ENCODE measurements at places on chromosomes 3 and 15. TPM values are rescaled to one million over a fixed set of nuclear protein-coding genes. Genes with fewer than 3 reads are reported as not detected.

The FAM3D gene
- polyA plus RNA-seq, result not detected

The DZIP3 gene
- polyA plus RNA-seq, result 2.5 TPM

The EPHB1 gene
- polyA plus RNA-seq, result 0.85 TPM

The SLC2A2 gene
- not detected for polyA plus RNA-seq

The ZNF662 gene
- polyA plus RNA-seq, result 0.53 TPM

The FES gene
- 4.2 TPM for polyA plus RNA-seq

The LINGO1 gene
- polyA plus RNA-seq, result 0.43 TPM

The TP63 gene
- polyA plus RNA-seq, result 13.7 TPM

DNA sequence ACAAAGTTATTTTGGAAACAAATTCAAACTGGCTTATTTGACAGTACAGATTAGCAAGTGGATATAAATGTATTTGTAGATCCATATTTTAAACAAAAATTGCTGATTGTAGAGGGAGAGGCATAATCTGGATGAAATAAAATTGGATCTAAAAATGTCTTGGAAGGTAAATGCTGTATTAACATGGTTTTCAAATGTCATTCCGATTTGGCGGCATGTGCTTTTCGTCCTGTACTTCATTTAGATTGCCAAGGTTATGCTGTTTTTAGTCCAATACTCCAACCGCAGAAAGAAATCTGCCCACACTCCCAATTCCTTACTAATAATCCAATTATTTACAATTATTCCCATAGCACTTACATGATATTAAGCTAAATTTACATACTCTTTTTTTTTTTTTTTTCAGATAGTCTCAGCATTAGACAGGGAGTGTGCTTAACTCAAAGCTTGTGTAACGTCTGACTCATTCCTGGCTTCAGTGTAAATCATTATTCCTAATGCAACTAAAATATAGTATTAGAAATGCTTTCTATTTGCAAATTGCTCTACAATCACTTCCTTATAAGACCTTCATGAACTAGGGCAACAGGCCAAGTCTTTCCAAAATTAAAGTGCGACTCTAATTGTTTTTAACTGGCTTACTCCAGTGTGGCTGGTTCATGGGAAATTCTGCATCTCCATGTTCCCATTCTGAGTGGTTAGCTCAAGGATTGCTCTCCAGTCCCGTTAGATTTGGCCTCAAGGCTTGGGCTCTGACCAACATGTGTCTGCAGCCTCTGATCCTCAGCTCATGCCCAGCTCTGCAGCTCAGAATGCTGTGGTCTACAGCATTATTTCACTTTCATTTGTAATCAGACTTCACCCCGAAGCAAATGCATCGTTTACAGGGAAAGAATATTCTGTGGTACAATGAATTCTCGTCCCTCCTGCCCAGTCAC, 103.9 kb downstream of the FBN1 start:
- DNase-seq, result no peak

GRCh38 chr15:27820232-27820631, 278.9 kb downstream of the OCA2 start:
- no peak for DNase-seq

DNA sequence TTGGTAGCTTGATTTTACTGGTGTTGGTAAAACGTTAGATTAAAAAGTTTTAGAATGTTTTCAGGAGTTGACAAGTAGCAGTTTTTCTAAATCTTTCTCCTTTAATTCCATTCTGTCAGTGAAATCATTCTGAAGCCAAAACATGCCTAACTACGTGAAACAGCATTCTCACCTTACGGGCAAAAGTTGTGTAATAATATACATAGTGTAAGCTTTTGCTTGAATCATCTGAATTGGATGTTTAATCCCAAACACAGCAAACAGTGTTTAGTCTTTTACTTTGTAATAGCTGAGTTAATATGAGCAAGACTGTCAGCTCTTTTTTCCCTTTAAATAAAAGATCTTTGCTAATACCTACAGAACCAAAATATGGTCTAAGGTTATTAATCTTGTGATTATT, 100.6 kb downstream of the CYP19A1 start:
- DNase-seq, result no peak

DNA sequence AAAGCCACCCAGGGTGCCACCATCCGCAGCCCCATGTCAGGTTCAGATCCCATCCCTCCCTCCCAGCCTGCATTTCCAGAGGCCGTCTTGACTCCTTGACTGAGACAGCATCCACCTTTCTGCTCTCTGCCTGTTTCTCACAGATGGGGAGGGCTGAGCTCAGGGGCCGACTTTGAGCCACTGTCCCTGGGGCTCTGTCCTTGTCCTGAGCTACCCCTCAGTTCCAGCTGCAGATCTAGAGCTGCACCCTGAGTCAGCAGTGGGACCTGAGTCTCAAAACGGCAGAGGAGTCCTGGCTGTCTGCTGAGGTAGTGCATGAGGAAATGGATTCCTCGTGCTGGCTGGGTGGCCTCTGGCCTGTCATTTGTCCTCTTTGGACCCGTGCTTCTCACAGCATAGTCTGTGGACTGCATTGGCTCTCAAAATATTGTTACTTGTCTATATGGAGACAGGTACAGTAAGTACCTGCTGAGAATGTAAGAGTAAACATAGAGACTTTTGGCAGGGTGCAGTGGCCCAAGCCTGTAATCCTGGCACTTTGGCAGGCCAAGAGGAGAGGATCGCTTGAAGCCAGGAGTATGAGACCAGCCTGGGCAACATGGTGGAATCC, 22.3 kb downstream of the RPLP1 start:
- DNase-seq, result no peak

DNA sequence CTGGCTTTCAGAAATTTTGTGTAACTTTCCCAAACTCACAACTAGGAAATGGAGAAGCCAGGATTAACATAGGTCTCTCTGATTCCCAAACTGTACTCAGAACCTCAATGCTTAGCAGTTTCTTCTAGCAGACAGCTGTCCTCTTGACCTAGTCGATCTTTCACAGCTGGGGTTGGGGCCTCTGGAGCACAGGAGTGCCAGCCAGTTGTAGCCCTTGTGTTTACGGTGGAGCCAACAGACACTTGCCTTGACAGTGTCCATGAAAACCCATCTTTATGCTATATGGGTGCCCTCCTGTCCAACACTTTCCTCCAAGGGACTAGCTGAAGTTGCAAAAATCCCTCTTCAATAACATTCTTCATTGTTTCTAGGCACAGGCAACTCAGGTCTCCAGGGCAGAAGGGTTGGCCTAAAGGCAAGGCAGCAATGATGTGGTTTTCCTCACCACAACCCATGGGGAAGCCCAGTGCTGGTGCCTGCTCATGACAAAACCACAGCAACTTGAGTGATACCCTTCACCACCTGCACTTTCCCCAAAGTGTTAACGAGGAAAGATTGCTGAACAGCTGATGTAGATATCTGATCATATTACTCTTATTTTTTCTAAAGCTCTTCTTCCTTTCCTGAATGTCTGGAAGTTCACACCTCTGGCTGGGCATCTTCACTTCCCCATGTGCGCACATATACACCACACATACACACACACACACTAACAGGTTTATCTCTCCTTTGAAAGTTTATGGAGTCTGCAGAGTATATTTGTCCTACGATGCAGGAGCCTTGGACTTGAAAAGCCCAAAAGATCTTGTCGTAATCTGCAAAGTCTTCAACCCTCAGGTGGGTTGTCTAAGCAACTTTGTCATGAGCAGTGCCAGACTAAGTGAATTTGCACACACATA, 11.0 kb upstream of the KNG1 start:
- no peak for DNase-seq

GRCh38 chr3:123713211-123713610, 128.4 kb upstream of the HACD2 start:
- no peak for DNase-seq

- DNase-seq, result no peak
These were observed 45.3 kb downstream of the SEMA6D start for GRCh38 chr15:47762621-47763020.

DNA sequence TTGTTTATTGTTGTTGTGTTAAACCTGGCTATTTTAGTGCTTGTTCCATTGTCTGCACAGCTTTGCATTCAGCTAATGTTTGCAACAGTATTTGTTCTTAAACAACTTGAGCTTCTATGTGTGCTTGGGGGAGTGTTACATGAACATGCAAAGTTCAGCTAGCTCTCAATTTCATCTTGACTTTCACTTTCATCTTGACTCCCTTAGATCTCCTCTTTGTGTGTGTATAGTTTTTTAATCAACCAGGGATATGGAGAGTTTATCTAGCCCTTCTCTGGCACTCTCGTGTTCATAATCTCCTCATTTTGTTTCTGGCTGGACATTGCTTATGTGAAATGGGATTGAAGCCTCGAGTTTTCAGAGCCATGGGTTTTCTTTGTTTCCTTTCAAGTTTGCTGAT, 212.4 kb upstream of the ZBTB20 start:
- DNase-seq, result no peak

GRCh38 chr3:195715134-195715533, 5.6 kb upstream of the MUC20 start:
- DNase-seq, result no peak

GRCh38 chr3:185040425-185040824, 112.4 kb downstream of the C3orf70 start:
- no peak for DNase-seq

DNA sequence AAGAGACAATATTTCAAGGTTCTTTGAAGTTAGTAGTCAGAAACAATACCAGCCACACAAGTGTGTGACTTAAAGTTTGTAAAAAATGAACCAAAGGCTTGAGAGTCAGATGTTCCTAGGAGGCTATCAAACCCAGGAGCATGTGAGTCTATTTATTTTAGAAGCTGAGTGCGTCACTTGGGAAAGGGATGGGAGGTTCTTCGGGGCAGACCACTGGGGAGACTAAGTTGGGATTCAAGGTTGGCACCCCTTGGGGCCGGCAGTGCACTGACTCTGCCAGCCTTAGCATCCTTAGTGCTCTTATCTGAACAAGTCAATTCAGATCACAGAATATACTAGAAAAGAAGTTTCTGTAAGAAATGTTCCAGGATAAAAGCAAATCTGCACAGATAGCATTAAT, 50.1 kb upstream of the POLR2M start:
- no peak for DNase-seq

- DNase-seq, result no peak
These were observed 11.6 kb downstream of the ANKRD34C start for GRCh38 chr15:79294075-79294474.

DNA sequence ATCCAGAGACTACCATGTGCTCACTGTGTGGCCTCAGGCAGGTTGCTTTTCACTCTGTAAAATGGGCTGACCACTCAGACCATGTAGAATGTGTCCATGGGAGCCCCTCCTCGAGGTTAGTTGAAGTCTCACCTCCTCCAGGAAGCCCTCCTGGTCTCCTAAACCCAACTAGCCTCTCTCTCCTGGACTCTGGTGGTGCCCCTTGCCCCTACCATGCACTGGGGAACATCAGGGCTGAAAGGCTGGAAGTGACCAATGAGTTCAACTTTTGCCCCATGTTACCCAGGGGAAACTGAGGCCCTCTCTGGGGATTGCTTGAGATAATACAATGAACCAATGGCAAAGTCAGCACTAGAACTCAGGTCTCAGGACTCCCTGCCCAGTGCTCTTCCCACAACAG, 69.2 kb upstream of the SLC6A6 start:
- no peak for DNase-seq

GRCh38 chr3:53531749-53532148, 37.3 kb downstream of the CACNA1D start:
- DNase-seq, result no peak

GRCh38 chr3:71579935-71580406, 3.6 kb downstream of the FOXP1 start:
- DNase-seq, result no peak
